LHCN-M2 (cell line): ENCODE measurements at places on chromosomes 7 and 10. TPM values are rescaled to one million over a fixed set of nuclear protein-coding genes. Genes with fewer than 3 reads are reported as not detected.
A peak's percentile ranks its signal among the peaks of the same experiment; 100 is the strongest.

Gene CTAGE4
- 0.06 TPM in 1 of 2 replicates, not detected in the other for total RNA-seq

Gene CPN1
- not detected in 2 replicates for total RNA-seq

Gene TAS2R41
- total RNA-seq = not detected in 2 replicates

Gene SH2D4B
- not detected in 2 replicates for total RNA-seq

DNA sequence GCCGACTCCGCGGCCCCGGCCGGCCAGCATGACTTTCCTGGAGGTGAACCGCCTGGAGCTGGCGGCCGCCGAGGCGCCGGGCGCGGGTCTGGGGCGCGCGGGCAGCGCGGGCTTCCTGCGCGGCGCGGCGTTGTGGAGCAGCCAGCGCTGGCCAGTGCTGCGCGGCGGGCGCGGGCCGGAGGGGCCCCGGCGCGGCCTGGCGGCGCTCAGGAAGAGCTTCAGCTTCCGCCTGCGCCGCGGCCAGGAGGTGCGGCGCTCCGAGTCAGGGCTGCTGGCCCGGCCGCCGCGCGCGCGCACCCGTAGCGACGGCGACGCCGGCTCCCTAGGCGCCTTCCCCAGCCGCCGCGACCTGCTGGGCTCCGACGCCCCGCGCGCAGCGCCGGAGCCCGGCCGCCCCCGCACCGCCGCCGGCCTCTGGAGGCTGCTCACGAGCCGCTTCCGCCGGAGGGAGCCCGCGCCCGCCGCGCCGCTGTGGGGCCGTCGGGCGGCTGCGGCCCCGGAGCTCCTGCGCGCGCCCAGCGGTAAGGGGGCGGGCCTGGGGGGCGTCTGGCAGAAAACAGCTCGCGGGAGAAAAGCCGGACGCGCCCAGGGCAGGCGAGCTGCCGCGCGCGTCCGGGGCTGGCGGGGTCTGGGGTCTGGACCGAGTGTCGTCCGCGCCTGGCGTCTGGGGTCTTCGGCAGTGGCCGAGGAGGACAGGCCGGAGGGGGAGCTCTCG, 29.0 kb downstream of the AGAP3 start:
- DNase-seq = no peak

- DNase-seq = no peak
Observed at GRCh38 chr7:133822001-133822641, 305.0 kb upstream of the LRGUK start.

- DNase-seq = no peak
Observed at GRCh38 chr7:49781996-49782395, 8.6 kb downstream of the VWC2 start.

- DNase-seq = no peak
Observed at GRCh38 chr7:99997545-99998137, 17.8 kb upstream of the ZKSCAN1 start.

DNA sequence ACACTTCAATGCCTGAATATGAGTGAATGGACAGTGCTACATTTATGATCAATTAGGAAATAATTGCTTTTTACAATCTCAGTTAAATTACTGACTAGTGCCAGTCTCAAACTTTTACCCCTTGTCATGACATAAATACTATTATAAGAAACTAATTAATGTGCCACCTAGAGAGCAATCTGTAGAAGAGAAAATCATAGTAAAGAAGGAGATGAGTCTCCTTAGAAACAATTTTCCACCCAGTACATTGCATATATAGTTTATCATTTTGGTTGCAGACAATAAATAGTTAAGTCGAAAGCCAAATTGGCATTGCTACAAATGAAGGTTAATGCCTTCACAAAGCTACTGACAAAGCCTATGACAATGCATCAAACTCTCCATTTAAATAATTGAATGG, 68.6 kb downstream of the SLC13A1 start:
- no peak for DNase-seq

DNA sequence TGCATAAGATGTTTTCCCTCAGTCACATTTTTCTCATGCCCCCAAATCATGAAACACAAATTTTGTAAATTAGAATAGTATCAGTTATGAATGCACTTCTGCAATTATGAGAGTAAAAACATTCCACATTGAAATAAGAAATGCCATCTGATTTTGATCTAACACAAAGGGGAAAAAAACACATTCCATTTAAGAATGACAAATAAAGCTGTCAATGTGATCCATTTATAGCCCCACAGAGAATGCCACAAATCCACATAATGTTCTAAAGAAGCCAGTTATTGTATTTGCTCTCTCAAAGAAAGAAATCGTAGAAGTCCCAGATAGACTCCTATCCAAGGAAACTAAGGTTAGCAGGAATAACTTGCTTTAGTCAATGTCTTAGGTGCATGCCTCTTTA, 48.7 kb upstream of the RHOBTB1 start:
- DNase-seq = no peak

DNA sequence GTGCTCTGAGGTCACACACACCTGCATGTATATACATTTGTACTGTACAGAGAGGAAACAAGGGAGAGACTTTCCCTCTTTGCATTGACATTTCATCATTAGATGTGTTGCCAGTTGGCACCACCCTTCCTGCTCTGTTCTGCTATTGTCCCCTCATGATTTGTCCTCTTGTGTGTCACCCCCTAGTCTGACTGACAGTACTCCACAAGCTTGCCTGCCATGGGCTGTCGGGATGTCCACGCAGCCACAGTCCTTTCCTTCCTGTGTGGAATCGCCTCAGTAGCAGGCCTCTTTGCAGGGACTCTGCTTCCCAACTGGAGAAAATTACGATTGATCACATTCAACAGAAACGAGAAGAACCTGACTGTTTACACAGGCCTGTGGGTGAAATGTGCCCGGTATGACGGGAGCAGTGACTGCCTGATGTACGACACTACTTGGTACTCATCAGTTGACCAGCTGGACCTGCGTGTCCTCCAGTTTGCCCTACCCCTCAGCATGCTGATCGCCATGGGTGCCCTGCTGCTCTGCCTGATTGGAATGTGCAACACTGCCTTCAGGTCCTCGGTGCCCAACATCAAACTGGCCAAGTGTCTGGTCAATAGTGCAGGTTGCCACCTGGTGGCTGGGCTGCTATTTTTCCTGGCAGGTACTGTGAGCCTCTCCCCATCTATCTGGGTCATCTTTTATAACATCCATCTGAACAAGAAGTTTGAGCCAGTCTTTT, 9.4 kb downstream of the CLDN12 start:
- no peak for DNase-seq

DNA sequence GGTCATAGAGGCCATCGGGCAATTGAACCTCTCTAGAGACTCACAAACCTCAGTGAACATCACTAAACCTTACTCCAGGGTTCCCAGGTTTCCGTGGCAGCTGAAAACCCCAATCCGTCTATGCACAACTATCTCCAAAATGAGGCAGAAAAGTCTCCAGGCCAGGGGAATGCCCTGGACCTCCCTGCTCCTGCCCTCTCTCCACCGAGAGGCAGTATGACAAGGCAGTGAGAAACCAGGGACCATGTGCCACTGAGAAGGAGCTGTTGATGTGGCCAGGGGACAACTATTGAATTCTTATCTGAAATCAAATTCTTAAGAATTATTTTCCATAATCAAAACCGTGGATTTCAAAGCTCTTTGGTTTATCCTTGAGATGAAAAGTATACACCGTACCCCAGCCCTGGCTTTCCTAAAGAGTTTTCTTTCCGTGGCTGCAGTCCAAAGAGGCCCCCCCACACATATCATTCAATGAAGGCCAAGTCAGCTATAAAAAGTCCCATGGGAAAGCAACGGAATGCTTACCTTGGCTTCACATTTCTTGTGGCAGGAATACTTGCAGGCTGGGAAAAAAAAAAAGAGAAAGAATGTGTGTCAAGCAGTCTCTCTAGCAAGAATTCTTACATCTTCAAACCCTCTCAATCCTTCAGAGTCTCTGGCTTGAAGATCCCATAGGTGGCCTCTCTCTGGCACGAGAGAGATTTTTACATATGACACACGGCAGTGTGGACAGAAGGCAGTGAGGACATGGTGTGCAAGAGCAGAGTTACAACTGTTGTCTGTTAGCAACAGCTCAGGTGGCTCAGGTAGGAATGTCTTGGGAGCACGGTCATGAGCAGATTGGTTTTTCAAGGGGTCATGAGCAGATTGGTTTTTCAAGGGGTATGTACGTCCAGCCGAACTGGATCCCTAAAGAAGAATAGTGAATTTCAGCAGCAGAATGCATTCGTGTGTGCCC, 75.2 kb downstream of the TNS3 start:
- DNase-seq = no peak

DNA sequence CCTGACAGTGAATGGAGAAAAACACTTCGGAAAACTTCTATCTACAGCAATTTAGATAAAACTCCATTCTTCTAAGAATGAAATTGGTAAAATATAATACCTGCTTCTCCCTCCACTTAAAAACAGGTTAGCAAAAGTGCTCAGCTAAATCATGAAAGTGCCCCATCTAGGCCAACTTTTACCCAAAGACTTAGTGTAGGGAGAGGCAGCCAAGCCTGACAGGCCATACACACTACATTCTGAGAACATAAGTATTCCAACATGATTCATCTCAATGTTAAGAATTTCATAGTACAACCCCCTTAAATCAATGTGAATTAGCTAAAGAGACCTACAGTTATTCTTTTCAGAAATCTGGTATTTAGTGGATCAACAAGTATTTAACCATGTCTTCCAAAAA, 7.2 kb downstream of the FAM3C start:
- DNase-seq = no peak

DNA sequence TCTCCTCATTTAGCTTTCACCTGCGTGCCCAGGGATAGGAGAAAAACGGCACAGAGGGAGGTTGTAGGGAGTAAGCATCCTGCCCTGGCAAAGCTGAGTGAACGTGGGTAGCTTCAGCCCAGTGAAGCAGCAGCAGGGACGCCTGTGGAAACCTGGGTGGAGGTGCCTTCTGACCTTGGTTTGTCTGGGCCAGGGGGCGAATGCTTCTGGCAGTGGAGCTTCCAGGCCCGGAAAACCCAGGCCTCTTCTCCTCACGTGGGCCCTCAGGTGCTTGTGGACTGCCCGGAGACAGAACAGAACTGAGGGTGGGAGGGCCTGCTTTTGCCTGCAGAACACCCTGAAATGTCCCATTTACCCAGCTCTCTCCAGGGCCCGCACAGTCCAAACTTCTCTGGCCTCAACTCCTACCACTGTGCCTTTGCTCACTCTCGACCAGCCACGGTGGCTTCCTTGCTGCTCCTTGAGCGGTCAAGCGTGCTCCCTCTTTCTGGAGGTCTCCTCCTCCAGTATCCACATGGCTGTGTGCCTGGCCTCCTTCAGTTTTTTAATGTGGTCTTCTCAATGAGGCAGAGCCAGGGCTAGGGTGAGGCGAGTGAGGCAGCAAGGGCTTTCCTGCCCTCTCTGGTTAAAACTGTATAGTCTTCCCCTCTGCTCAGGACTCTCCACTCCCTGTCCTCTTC, 62.4 kb downstream of the TMEM209 start:
- DNase-seq = no peak

- no peak for DNase-seq
Observed at GRCh38 chr7:26441002-26441521, 149.4 kb downstream of the SNX10 start.

DNA sequence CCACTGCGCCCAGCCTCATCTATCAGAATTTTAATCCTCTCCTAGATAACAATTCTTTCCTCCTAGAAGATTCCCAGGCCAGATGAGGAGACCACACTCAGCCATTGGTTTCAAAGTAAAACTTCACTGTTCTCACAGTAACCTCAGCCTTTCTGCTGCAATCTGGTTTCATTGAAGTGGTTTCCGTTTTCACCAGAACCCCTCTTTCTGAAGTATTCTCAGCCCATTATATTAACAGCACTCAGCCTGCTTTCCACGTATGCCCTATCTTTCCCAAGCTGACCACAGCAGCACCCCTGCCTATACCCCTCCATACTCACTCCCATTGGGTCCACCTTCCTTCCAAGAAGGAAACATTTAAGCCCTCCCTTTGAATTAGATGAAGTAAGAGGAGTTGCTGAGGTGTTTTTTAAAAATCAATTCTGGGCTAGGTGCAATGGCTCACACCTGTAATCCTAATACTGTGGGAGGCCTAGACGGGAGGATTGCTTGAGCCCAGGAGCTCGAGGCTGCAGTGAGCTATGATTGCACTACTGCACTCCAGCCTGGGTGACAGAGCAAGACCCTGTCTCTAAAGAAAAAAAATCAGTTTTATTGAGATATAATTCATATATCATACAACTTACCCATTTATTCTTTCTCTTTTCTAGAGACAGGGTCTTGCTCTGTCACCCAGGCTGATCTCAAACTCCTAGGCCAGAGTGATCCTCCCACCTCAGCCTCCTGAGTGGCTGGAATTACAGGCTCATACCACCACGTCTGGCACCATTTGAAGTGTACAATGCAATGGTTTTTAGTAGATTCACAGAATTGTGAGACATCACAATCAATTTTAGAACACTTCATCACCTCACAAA, 11.3 kb downstream of the PLAU start:
- no peak for DNase-seq

DNA sequence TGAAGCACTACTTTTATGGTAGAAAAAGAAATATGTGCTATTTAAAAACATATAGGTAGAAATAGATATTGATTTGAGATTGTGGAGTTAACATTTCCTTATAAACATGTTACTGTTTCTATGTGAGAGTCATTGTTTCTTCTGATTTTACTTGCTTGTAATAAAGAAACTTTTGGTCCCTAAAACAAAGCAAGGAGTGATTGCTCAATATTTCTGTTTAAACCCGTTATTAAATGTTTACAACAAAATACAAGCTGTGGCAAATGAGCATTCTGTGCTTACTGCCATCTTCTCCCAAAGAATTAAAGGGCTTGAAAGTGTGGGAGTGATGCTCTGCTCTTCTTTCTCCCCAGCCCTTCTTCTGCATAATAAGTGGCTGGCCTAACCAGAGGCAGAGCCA, 22.7 kb upstream of the CBLL1 start:
- no peak for DNase-seq

DNA sequence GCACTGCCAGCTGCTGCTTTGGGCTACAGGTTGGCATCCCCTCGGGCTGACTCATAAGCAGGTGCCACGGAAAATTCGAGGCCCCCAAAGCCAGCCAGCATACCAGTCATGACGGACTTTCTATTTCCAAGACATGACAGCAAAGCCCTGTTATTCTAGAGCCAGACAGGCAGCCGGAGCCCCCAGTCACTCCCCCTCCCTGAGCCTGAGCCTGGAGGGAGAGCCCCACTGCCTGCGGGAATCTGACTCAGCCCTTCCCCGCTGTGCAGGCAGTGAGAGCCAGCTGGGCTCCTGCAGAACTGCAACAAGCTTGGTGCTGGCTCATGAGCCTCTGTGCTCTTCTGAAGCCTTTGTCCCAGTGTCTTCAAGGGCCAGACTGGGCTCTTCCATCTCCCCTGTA, 15.8 kb downstream of the BTBD16 start:
- DNase-seq = peak; percentile 86

DNA sequence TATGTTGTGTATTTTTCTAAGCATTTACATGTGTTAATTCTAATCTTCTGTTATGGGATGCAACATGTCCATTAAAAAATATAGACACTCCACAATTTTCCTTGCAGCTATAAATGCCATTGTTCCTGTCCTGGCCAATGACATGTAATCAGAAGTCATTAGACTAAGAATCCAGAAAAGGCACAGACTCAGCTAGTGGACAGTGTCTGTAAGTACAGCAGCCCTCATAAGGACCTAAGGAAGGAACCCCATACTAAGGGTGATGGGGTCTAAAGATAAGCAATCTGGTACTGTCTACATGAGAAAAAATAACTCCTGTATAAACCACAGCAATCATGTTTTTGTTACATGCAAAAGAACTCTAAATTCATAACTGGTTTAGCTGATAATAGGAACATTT, 115.9 kb downstream of the GPR85 start:
- DNase-seq = no peak
